ENCODE measurements at places on chromosomes 5 and 9.

- no peak overlapping the region for H3K4me3 ChIP-seq
- no peak overlapping the region for H3K27ac ChIP-seq
- H3K27me3 ChIP-seq: no peaks in the 10 kb centered on the region
- no peak for DNase-seq
Observed at GRCh38 chr9:71822456-71822855, 54.1 kb upstream of the CEMIP2 start.

- H3K4me3 ChIP-seq: no peak overlapping the region
- no peak overlapping the region for H3K27ac ChIP-seq
- H3K4me1 ChIP-seq: no peaks in the 10 kb centered on the region
- no peaks in the 10 kb centered on the region for H3K36me3 ChIP-seq
- no peaks in the 10 kb centered on the region for H3K27me3 ChIP-seq
- DNase-seq: no peak
Observed at GRCh38 chr9:106350777-106351176, 512.2 kb upstream of the ZNF462 start.

GRCh38 chr9:1388216-1388615 is 338.1 kb downstream of the DMRT2 start:
- H3K27me3 ChIP-seq: no peaks in the 10 kb centered on the region
- DNase-seq: no peak
- H3K36me3 ChIP-seq: no peaks in the 10 kb centered on the region
- H3K4me1 ChIP-seq: no peaks in the 10 kb centered on the region
- H3K4me3 ChIP-seq: no peak overlapping the region
- H3K27ac ChIP-seq: no peak overlapping the region

DNA sequence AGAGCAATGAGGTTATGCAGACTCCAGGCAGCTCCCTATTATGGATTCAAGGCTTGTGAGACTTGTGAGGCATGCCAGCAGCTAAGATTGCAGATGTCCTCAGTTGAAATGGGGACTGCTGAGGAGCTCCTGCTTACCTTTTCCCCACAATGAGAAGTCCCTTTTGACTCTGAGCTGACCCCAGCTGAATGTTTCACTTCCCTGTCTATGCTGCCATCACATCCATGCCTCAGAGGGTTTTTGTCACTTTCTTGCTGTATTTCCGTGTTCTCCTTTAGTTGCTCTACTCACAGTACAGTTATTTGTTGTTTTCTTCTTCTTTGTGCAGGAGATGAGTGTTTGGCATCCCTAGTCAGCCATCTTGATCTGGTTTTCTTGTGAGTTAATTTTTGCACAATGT is 18.8 kb upstream of the OR2S2 start:
- no peak overlapping the region for H3K27ac ChIP-seq
- no peak for DNase-seq

DNA sequence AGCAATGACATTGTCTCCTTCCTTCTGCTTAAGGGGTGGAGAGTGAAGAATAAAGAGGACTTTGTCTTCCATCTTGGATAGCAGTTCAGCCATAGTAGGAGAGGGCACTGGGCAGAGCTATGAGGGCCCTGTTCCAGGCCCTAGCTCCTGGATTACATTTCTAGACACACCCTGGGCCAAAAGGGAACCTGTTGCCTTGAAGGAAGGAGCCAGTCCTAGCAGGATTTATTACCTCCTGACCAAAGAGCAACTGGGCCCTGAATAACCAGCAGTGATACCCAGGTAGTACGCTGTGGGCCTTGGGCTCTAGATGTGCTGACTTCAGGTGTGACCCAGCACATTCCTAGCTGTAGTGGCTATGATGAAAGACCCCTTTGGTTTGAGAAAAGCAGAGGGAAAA is 95.8 kb downstream of the RMI1 start:
- H3K27ac ChIP-seq: no peak overlapping the region
- H3K4me1 ChIP-seq: no peaks in the 10 kb centered on the region
- H3K27me3 ChIP-seq: no peaks in the 10 kb centered on the region
- no peak overlapping the region for H3K4me3 ChIP-seq

DNA sequence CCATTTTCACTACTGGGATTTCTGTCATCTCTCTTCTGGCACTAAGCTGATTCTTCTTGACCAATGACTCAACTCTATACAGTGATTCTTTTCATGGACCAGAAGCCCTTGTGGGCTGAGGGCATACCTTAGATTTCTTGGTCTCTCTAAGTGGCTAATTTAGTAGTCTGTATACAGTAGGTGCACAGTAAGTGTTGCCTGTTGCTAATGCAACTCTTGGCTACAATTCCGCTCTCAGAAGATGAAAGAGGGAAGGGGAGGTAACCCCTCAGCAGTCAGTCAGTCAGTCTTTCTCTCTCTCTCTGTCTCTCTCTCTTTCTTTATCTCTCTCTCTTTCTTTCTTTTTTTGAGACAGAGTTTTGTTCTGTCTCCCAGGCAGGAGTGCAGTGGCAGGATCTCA is 115.1 kb upstream of the PANK3 start:
- H3K36me3 ChIP-seq: no peaks in the 10 kb centered on the region
- H3K4me3 ChIP-seq: no peak overlapping the region
- H3K27me3 ChIP-seq: peaks cover 4% of the 10 kb centered on the region
- H3K27ac ChIP-seq: no peak overlapping the region
- DNase-seq: no peak
- H3K4me1 ChIP-seq: no peaks in the 10 kb centered on the region

DNA sequence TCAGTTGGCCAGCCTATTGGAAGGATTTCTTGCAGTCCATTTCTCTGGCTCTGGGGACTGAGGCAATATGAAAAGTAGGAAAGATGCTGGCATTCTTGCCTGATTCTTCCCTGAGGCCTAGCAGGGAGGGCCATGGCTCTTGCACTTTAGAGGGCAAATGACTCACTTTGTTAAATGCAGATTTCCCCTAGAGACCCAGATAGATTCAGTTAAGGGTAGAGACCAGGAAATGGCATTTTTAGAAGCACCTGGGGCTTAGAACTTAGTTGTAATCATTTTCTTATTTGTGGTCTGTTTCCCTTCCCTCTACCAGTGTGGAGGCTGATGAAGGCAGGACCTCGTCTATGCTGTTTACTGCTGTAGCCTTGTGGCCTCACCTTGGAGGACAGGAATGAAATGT is 112.8 kb upstream of the NR3C1 start:
- peaks cover 12% of the 10 kb centered on the region for H3K4me1 ChIP-seq
- no peaks in the 10 kb centered on the region for H3K36me3 ChIP-seq
- no peak overlapping the region for H3K4me3 ChIP-seq

DNA sequence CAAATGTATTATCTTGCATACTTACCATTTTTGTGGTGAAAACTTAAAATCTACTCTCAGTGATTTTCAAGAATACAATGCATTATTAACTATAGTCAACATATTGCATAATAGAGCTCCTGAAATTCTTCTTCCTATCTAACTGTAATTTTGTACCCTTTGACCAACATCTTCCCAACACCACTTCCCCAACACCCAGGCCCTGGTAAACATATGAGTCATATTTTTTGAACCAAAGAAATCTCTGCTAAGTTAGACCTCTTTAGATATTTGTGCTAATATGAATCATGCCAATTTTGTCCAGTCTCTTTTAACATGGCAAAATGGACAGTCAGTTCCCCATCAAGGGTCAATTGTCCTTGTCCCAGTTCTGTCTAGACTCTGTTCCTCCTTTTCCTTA is 18.5 kb upstream of the RGS7BP start:
- no peak overlapping the region for H3K27ac ChIP-seq
- no peak overlapping the region for H3K4me3 ChIP-seq
- no peaks in the 10 kb centered on the region for H3K4me1 ChIP-seq

GRCh38 chr5:83484294-83484693 is 12.8 kb downstream of the VCAN start:
- peaks cover 2% of the 10 kb centered on the region for H3K4me1 ChIP-seq
- no peaks in the 10 kb centered on the region for H3K27me3 ChIP-seq
- no peaks in the 10 kb centered on the region for H3K36me3 ChIP-seq
- no peak overlapping the region for H3K4me3 ChIP-seq
- DNase-seq: no peak

DNA sequence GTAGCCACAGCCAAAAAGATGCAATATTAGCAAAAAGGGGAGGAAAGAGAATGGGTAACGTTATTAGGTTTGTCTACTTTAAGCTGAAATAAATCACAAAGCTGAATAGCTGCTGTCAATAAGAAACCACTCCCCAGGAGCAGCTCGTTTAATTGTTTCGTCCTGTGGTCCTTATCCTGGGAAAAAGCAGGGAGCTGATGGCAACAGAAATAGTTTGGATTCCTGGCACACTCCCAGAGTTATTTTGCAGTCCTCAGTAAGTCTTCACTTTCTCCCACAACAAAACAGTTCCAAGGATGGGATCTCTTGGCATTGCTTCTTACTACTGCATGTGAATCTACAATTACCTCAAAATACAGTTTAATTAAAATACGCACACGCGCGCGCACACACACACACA is 28.8 kb downstream of the FRMD3 start:
- H3K27me3 ChIP-seq: no peaks in the 10 kb centered on the region
- H3K27ac ChIP-seq: no peak overlapping the region
- no peak overlapping the region for H3K4me3 ChIP-seq

- no peak overlapping the region for H3K27ac ChIP-seq
- H3K27me3 ChIP-seq: no peaks in the 10 kb centered on the region
- no peak overlapping the region for H3K4me3 ChIP-seq
- H3K4me1 ChIP-seq: no peaks in the 10 kb centered on the region
Observed at GRCh38 chr9:120289098-120289497, 290.9 kb downstream of the CDK5RAP2 start.

- peaks cover 65% of the 10 kb centered on the region for H3K27me3 ChIP-seq
- no peak for DNase-seq
- no peaks in the 10 kb centered on the region for H3K36me3 ChIP-seq
- H3K4me1 ChIP-seq: peaks cover 2% of the 10 kb centered on the region
Observed at GRCh38 chr5:88694023-88694679, 188.8 kb downstream of the MEF2C start.

- DNase-seq: no peak
- H3K4me3 ChIP-seq: no peak overlapping the region
- H3K4me1 ChIP-seq: peaks cover 3% of the 10 kb centered on the region
- peaks cover 37% of the 10 kb centered on the region for H3K36me3 ChIP-seq
- no peak overlapping the region for H3K27ac ChIP-seq
Observed at GRCh38 chr9:129002992-129003391, 25.1 kb downstream of the SH3GLB2 start.

DNA sequence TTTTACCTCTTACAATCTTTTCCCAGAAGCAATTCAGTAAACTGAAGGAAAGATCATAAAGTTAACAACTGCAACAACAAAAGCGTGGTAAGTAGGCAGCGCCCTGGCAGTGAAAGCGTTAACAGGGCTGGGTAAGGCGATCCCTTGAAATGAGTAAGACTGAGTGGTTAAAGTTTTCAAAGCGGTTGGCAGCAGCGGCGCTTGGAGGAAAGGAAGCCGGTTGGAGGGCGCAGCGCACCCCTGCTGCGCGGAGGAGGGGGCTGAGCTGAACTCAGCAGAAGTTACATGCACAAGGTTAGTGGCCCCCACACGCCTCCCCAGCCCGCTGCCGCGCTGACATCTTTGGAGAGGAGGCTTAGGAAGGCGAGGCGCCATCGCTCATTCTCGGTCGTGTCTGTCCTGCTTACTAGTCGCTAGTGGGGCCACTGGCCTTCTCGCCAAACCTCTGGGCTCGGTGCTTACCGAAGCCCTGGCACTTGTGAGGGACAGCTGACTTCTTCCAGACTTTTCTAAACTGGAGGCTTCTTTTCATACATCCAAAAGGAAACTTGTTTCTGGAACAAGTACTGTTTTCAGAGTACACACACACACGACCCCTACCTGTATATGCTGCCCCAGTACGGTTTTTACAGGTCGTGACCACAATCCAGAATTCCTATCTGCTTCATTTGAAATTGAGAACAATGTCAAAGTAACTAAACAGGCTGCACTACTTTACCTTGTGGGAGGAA is at the start of gene SH3RF2:
TSS of gene SH3RF2 (plus strand) at position 178 of the 731 bp plus-strand sequence. CDS start 1,351 bp downstream, outside the sequence.
- no peaks in the 10 kb centered on the region for H3K36me3 ChIP-seq
- no peaks in the 10 kb centered on the region for H3K27me3 ChIP-seq
- peaks cover 4% of the 10 kb centered on the region for H3K4me1 ChIP-seq
- peak within 1 kb of the TSS; percentile 58 for H3K4me3 ChIP-seq

DNA sequence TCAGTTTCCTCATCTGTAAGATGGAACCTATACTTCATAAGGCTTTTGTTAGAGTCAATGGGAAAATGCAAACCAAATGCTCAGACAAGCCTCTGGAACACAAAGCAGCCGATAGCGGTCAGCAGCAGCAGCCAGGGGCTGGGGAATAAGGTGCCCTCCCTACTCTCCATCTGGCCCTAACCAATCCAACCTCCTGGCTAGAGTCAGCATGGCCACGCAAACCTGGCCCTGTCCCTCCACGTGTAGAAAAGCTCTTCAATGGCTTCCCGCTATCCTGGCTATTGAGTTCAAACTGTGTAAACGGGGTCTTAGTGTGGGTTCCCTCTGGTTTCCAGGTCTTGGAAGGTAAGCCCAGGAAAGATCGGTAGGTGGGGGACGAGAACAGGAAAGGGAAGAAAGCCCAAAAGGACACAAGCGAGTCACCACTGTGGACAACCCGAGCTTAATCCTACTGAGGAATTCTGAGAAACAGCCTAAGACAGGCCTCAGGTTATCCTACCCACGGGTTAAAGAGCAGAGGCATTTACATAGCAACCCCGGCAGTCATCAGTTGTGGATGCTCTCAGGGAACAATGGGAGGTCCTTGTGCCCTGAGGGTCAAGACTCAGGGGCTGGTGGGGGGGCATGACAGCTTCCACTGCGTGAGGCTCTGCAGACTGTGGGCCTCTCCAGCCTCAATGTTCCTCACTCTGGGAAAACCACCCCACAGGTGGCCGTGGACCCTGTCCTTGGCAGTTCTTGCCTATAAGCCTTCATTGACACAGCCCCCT is 30.9 kb downstream of the FABP6 start:
- no peak overlapping the region for H3K4me3 ChIP-seq
- peaks cover 10% of the 10 kb centered on the region for H3K4me1 ChIP-seq
- H3K36me3 ChIP-seq: no peaks in the 10 kb centered on the region
- DNase-seq: no peak
- H3K27ac ChIP-seq: peak overlapping the region; percentile 59

All from fibroblast of lung (primary cell).